Lung microvascular endothelial cell (primary cell): ENCODE measurements at places on chromosomes 6 and 20.

- no peak for DNase-seq
Measured at GRCh38 chr6:134934793-134935485, 15.0 kb downstream of the ALDH8A1 start.

- DNase-seq = no peak
Measured at GRCh38 chr6:160462551-160463109, 114.5 kb downstream of the SLC22A3 start.

- no peak for DNase-seq
Measured at GRCh38 chr6:150800674-150801314, 64.7 kb upstream of the MTHFD1L start.

DNA sequence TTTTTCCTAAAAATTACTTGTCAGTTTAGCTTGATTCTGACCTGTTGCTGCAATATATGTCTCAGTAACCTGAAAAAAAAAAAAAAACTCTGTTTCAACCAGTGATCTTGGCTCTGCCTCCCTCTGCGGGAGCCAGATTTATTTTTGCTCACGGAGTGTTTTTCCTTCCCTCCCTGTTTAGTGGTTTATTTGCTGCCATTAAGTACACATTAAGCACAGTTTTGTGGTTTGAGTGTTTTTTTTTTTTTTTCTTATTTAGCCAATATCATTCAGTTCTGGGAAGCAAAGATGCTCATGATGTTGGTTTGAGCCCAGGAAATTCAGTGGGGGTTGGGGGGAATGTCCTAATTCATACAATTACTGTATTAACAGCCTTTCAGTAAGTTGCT is 110.1 kb upstream of the GPR6 start:
- DNase-seq = no peak

GRCh38 chr6:123804787-123805540 is 1.3 kb downstream of the NKAIN2 start:
- DNase-seq = no peak

DNA sequence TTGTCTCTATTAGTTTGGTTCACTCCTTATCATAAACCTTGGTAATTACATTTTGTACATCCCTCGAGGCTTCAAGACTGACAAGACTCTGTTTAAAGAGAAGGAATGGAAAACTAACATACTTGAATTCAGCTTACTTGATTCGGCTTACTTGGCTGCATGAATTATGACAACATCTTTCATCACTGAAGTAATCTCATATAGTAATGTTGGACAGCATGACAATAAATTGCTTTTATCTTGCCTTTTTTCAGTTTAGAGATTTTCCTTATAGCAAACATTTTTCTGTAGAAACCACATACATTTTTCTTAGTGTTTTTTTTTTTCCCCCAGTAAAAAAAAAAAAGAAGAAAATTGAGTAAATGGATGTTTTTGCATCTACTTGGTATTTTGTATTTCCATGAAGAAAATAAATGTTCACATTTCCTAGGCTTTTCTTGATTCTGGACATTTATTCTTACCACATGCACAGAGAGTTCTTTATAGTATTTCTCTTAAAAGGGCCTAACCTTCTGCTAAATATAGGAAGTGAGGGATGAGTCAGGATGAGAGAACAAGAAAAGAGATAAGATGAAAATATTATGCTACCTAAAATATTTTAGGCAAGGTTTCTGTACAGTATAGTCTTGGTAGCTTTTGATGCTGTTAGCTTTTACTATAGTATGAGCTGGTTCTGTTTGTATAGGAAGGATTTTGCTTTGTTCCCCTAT is 101.0 kb upstream of the HDGFL1 start:
- no peak for DNase-seq

- DNase-seq = no peak
Measured at GRCh38 chr6:6080975-6081374, 74.2 kb upstream of the NRN1 start.

DNA sequence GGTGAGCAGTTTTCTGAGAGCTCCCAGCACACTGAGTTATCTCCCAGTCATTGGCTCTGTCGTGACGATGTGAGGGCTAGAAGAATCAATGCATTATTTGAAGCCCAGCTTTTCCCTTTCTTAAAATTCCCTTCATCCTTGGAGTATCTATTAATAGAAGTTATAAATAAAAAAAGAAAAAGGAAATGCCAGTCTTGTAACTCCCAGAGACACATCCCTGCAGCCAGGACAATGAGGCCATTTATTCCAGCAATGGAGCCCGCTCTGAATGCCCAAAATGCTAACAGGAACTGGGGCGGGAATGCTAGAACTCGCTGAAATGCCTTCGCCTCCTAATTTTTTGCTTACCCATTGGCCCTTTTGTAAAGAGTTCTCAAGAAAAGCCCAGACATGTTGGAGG is 305.8 kb downstream of the TFAP2C start:
- DNase-seq = no peak

- peak; percentile 23 for DNase-seq
Measured at GRCh38 chr6:56555438-56555872, 87.2 kb downstream of the DST start.

- no peak for DNase-seq
Measured at GRCh38 chr6:166221040-166221439, 53.4 kb upstream of the TBXT start.

DNA sequence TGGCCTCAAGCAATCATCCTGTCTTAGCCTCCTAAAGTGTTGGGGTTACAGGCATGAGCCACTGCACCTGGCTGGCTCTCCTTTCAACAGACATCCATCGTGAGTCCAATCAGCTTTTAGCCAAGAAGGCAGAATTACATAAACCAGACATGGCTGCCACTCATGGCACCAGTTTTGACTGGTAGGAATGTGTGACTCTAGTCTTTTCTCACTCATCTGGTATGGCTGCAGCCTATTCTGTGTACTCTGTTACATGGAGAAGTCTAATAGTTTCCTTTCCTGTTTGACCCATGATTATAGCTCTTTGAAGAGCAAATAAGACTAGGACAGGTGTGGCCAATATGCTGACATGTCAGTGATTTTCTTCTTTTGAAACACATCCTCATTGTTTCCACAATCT is 27.0 kb upstream of the RNF144B start:
- no peak for DNase-seq

GRCh38 chr6:142913036-142913510 is 31.9 kb downstream of the HIVEP2 start:
- DNase-seq = no peak

DNA sequence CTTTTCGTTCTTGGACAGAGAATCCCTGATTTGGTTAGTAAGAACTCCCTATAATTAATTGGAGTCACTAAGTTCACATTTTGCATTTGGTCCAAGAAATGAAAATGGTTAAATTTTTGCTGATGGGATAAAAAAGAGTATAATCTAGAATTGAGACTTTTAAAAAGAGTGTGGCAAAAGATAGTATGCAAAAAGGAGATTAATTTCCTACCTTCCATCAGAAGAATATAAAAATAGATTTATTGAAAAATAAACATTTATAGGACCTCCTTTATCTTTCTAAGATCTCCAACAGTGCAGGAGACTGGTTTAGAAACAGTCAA is 105.5 kb upstream of the EEF1E1 start:
- DNase-seq = no peak

- no peak for DNase-seq
Measured at GRCh38 chr6:130931683-130932082, 104.5 kb downstream of the SMLR1 start.

DNA sequence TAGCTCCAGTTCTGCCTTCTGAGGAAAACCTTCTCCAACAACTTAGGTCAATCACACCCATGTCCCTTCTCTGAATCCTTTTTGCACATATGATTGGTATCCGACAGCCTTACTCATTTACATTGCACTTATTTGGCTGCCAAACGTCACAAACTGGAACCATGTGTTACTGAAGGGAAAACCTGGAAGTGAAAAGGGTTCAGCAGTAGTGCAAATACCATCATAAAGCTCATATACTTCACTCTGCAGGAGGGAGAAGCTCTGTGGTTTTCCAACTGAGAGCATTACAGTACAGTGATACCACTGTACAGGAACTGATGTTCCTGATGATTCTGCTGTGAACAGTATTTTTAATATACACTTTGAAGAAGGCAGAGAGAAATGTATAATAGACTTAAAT is 87.8 kb downstream of the SLC16A10 start:
- no peak for DNase-seq

DNA sequence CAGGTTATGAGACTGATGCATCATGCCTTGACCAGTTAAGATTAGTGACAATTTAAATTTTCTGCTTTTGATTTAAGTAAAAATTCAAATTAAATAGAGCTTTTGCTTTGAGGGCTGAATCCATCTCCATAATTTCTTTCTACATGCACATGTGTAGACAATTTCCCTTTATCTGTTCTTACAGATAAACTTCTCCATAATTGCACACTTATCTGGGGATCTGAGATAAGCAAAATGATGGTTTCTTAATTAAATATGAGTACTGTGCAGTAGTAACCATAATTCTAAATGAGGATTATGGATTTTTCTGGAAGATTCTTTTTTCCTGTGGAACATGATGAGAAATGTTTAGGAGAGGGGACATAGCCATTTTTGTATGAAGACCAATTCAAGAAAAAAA is 44.7 kb downstream of the ZFAND3 start:
- no peak for DNase-seq

DNA sequence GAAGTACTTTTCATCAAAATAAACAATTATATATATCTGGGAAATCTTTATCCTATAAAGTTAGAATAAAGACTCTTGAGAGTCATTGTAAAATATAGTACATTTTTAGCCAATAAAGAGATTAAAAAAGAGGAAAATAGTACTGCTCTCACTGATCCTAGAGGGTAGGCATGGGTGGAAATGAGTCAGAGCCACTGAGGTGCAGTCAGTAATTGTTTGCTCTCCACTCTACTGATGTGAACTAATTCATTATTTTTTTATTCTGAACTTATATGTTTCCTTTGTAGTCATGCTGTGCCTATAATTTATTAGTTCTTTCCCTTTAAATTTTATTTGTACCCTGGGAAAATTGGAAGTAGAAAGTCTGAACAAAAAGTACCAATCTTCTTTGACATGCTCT is 1359.4 kb upstream of the GJE1 start:
- peak; percentile 86 for DNase-seq

DNA sequence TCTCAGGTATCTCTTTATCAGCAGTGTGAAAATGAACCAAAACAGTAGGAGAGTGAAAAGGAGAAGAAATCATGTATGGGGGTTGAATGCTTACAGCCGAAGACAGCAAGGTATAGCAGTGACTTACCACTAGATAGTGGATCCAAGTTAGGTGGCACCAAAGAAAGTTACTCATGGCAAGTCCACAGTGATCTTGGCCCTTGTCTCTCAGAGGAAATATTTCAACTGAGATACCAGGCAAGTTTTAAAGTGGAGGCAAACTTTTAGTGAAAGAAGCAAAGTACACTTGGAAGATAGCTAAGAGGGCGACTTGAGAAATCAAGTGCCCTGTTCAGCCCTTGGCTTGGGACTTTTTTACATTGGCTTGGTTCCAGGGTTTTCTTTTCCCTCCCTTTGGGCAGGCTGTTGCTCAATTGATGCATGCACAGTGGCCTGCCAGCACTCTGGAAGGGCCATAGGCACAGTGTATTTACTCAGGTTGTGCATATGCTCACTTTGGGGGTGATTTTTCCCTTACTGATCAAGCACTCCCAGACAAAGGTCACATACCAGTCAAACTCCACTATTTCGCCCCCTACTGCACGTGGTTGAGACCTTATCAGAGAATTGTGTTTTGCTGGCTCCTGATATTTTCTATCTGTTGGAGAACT is 329.5 kb upstream of the KHDRBS2 start:
- DNase-seq = no peak

DNA sequence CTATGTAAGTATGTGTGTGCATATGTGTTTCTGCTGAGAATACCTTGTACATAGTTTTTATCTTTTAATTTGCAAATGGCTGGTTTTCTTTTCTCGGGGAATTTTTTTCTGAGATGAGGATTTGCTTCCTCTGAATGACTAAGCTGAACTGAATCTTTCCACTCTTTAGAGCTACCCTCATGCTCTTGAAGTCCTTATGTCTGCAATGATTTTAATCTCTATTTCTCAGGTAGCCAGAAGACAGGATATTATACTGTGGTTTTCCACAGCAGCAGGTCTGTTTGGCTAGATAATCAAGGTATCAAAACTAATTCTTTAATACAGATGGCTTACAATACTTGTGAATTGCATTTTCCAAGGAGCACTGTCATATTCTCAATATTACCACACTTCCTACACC is 114.7 kb downstream of the PLCB1 start:
- DNase-seq = peak; percentile 19

GRCh38 chr20:10462516-10462915 is 27.4 kb downstream of the SLX4IP start:
- peak; percentile 38 for DNase-seq

- DNase-seq = no peak
Measured at GRCh38 chr6:157376241-157376640, 4.7 kb upstream of the ZDHHC14 start.

DNA sequence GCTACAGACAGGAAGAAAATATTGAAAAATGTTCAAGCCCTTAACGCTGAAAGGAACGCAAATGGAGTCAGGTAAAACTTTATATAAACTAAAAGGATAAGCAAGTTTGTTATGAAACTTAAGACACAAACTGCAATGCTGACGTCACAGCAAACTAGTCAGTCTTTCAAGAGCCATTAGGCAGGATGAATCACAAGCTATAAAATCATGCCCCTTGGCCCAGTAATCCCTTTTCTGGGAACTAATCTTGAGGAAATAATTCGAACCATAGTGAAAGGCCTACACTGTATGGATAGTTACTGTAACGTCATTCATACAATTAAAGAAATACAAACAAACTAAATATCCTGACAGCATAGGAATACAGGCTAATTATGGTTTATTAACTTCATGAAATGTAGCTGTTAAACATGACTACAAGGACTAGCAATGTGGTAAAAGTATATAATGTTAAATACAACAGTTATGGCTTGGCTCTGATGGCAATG is 42.7 kb upstream of the HINT3 start:
- no peak for DNase-seq

GRCh38 chr6:35496036-35496840 is 641 bp downstream of the TEAD3 start:
- no peak for DNase-seq

- DNase-seq = no peak
Measured at GRCh38 chr6:15796844-15797243, 134.0 kb upstream of the DTNBP1 start.

GRCh38 chr20:21559305-21559704 is 45.4 kb upstream of the NKX2-2 start:
- no peak for DNase-seq

- DNase-seq = no peak
Measured at GRCh38 chr6:82408952-82409431, 45.4 kb downstream of the TPBG start.

GRCh38 chr6:37794825-37795224 is 24.7 kb upstream of the ZFAND3 start:
- DNase-seq = no peak

GRCh38 chr6:125197795-125198269 is 44.3 kb downstream of the TPD52L1 start:
- DNase-seq = peak; percentile 72

DNA sequence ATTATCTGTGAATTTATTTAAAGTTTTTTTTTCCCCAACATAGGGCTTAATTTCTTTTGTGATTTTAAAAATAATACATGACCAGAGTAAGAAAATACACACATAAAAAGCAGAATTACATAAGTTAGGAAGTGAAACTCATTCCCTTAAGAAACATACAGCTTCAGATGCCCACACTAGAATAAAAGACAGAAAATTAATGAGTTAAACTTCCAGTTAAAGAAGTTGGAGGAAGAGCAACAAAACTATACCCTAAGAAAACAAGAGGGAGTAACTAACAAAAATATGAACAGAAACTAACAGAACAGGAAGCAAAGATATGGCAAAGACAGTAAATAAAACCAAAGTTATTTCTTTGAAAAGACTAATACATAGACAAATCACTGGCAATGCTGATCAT is 107.6 kb upstream of the CEP85L start:
- no peak for DNase-seq

- no peak for DNase-seq
Measured at GRCh38 chr20:38833154-38833856, 27.8 kb downstream of the PPP1R16B start.

- peak; percentile 36 for DNase-seq
Measured at GRCh38 chr20:17594443-17594842, 24.6 kb downstream of the DSTN start.
